Activated naive CD4-positive, alpha-beta T cell (primary cell): ENCODE measurements at places on chromosomes 11 and 22.

- DNase-seq = no peak
These were observed 13.4 kb downstream of the AP5B1 start for GRCh38 chr11:65767406-65767805.

GRCh38 chr22:35589071-35589755 lies 27.9 kb downstream of the MB start:
- DNase-seq = no peak

DNA sequence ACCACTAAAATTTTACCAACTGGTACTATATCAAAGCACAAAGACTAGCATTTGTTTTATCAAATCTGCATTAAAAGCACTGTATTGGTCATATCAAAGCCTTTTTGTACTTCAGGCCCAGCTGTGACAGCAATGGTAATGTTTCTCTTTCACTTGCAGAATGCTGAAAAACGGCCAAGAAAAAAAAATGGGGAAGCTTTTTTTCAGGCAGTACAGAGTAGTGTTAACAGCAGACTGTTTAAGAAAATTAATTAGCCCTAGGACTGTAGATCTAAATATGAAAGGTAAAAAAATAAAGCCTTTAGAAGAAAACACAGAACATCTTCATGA lies 33.3 kb downstream of the DENND5A start:
- no peak for DNase-seq

DNA sequence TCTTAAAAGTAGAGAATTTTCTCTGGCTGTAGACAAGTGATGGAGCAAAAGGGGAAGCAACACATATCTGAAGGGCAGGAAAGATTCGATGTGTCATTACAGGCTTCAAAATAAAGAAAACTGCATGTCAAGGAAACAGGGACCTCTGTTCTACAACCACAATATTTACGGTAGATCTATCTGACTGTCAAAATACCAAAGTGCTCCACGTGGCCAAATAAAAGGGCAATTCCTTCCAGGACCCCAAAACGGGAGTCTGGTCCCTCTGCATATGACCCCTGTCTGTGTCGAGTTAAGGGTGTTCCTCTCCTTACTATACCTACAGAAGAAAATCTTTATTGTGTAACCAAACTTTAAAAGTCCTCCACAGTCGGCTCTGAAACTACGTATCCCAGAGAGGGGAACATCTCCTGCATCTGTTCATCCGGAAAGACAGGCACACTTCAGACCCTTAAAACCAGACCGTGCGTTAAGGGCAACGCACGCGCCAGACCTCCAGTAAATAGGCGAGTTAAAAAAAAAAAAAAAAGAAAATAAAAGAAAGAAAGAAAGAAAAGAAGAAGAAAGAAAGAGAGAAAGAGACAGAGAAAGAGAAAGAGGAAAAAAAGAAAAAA lies 756 bp downstream of the CLNS1A start:
- no peak for DNase-seq

DNA sequence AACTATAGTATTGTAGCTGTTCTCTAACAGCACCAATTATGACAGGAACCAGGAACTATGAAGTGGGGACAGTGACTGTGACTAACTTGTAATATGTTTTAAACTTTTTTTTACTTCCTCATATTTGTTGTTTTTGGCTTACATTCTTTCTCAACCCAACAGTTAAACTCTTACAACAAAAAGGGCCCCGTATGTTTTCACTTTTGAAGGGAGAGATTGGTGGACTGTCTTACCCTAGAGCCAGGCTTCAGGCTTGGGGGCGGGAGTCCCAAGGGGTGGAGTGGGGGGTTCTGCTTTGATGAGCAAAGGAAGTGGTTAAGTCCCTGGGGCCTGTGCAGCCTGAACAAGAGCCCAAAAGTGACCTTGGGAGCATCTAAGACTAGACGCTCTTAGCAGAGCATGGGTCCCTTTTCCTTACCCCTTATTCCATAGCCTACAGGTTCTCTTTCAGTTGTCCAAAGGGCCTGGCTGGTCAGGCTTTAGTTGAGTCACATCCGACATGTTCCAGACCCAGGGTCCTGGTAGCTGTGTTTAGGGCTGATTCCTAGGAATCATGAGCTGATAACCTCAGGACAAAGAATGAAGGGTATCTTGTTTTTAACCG lies 38.8 kb downstream of the STIM1 start:
- DNase-seq = no peak

DNA sequence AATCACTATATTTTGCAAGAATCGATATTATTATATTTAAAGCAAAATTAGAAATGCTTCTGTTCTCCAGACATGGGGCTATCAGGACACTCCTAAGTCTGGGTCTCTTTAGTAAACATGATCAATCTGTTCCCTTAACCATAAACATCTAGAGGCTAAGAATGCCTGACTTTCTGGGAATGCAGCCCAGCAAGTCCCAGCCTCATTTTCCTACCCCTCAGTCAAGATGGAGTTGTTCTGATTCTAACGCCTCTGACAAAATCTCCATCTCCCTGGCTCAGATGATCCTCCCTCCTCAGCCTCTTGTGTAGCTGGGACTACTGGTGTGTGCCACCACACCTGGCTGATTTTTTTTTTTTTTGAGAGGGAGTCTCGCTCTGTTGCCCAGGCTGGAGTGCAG lies 35.0 kb downstream of the SLCO2B1 start:
- DNase-seq = no peak

- no peak for DNase-seq
These were observed 72.6 kb upstream of the RAB1B start for GRCh38 chr11:66195867-66196266.

- no peak for DNase-seq
These were observed 1.4 kb downstream of the CLDN5 start for GRCh38 chr22:19522881-19523239.

- DNase-seq = no peak
These were observed 327.1 kb upstream of the DDI1 start for GRCh38 chr11:103709371-103709770.

DNA sequence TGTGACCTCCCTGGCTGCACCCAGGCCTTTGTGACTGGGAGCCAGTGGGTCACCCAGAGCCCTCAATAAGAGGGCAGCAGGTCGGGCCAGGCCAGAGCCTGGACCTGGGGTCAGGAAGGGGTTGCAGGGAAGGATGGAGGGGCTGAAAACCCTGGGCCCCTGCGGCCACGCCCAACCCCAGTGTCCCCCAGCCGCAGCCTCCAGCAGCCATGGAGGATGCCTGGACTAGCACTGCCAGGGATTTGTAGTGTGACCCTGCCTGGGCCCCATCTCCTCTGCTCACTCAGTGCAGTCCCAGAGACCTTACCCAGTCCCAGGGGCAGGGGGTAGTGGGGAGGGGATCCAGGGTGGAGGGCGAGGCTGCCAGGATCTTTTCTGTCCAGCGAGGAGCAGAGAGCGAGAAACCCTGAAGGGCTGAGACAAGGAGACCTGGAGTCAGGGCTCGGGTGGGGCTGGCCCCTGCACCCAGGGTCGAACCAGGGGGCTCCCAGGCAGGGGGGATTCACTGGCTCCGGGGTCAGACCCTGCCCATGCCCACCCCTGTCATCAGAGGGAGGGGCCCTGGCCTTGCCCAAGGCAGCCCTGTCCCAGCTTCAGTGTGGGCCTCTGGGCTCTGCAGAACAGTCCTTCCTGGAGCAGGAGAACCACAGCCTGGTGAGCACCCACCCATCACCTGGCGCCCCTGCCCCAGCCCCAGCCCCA lies 187.5 kb downstream of the IGLL1 start:
- DNase-seq = no peak

- DNase-seq = no peak
These were observed 380.6 kb downstream of the CTTN start for GRCh38 chr11:70778883-70779282.

GRCh38 chr22:32800994-32801536 lies 440 bp upstream of the TIMP3 start:
- DNase-seq = no peak

- no peak for DNase-seq
These were observed 119.4 kb upstream of the CLPB start for GRCh38 chr11:72553706-72554105.

DNA sequence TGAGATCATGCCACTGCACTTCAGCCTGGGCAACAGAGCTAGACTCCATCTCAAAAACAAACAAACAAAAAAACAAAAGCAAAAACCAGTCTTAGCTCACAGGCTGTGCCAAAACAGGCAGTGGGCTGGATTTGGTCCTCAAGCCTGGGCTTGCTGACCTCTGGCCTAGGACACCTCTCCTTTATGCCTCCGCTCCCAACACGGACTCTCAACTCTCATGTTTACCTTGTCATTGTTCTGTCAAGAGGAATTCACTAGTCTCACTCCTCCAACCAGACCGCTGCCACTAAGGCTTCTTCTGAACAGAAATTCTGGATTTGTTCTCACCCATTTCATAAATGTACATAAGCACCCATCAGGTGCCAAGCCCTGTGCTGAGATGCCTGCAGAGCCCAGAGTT lies 42.6 kb downstream of the FAM83F start:
- DNase-seq = no peak

- DNase-seq = no peak
These were observed 19.6 kb upstream of the C11orf96 start for GRCh38 chr11:43922744-43923405.

GRCh38 chr11:112805658-112806057 lies 155.6 kb upstream of the NCAM1 start:
- DNase-seq = no peak

- DNase-seq = no peak
These were observed 7.0 kb upstream of the MPPED1 start for GRCh38 chr22:43404673-43405385.

DNA sequence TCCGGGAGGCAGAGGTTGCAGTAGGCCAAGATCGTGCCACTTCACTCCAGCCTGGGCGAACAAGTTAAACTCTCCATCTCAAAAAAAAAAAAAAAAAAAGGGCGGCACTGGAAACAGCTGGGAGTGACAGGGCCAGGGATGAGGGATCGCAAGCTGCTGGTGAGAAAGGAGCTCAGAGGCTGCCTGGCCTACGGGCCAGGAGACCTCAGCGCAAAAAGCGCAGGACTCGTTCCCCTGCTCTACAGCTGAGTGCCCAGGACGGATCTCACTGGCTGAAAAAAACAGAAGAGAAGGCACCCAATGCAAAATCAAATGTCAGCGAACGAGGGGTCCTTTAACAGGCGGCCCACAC lies 650 bp upstream of the NUP50 start:
- DNase-seq = no peak

DNA sequence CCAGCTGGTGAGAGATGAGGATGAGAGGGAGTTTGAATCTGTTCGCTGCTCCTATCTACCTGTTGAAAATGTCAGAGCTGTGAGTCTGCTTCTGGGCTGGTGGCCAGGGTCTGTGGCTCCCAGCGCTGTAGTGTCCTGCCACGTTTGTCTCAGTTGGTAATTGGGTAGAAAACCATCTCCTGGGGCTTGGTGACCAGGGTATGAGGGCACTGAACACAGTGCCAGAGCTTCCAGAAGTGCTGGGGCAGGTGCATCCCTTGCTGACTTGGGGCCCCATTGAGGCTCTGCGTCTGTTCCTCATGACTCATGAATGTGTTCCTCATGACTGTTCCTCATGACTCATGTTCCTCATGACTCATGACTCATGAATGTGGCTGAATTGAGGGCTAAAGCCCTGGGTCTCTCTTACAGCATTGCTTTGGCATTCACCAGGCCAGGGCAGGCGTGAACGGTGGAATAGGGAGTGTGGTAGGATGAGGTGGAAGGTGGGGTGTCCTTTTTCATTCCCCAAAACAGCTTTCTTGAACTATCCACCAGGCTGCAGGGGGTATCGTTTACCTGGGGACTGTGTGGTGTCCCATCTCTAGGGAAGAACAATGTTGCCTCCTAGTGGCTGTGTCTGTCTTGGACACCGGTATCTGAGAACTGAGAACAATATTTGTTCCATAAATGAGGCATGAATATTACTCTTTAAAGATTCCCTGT lies 139.5 kb downstream of the COMMD9 start:
- DNase-seq = no peak

GRCh38 chr22:50089682-50090411 lies at the start of gene MOV10L1:
Gene MOV10L1 (plus strand): TSS chr22:50090006. CDS start chr22:50090089, 83 bp downstream.
- no peak for DNase-seq

- DNase-seq = no peak
These were observed 2.1 kb upstream of the PTPRCAP start for GRCh38 chr11:67439321-67440228.

DNA sequence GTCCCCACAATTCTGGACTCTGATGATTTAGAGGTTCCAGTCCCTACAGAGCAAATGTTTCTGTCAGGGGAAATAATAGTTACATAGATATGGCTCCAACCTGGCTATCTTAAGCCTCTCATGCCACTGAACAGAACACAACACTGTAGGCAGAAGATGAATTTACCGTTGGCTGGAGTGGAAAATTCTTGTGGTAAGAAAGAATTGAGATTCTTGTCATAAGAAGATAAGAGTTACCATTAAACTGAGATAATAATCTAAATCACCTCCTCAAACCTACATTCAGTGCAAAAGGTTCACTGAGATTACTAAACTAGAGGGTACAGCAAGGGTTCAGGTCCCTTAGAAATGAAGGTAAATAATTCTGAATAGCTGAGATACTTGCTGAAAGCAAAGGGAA lies 10.1 kb upstream of the NAALAD2 start:
- DNase-seq = no peak

DNA sequence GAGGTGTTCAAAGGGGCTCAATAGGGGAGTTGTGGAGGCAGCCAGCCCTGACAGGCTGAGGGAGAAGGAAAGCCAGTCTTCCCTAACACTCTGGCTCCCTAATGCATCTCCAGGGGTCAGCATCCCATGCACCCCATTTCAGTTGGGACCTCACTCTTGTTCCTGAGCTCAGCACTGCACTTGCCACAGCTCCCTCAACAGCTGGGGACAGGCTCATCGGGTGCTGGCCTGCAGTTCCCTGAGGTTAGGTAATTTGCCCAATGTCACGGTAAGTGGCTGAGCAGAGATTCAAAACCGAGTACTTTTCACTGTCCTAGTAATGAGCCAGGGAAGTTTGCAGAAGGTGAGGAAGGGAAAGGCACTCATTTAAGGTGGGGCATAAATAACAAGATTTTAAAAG lies 20.8 kb downstream of the VSTM5 start:
- no peak for DNase-seq

- DNase-seq = peak; percentile 28
These were observed 109.6 kb downstream of the RRAS2 start for GRCh38 chr11:14249121-14249963.

DNA sequence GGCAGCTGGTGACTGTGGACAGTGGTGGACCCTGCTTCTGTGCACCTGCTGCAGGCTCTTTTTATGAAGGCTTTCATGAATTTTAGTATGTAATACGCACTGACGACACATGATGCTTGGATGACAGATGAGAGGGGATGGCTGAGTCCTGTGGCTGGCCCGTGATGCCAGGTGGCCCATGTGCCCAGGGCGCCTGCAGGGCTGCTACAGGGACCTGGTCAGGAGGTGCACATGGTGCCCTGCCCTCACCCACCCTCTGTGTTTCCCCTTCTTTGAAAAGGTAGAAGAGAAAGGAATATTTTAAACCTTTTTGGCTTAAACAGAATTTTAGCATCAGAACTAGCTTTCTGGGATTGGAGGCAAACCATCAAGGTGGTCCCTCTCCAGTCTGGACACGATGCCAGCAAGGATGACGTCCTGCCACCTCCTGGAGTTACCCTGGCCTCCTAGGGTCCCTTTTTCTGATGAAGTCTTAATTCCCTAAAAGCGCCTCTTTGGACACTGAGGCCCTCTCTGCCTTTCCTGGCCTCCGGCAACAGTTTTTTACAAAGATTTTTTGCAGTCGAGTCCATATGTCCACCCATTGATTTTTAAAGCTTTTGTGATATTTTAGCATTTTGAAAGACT lies 5.4 kb upstream of the RANBP1 start:
- no peak for DNase-seq
